ENCODE measurements at places on chromosomes 7 and 10.

GRCh38 chr7:51078653-51079052 is 238.0 kb downstream of the COBL start:
- DNase-seq, result no peak

GRCh38 chr7:20911081-20911480 is 124.4 kb upstream of the SP8 start:
- DNase-seq, result no peak

DNA sequence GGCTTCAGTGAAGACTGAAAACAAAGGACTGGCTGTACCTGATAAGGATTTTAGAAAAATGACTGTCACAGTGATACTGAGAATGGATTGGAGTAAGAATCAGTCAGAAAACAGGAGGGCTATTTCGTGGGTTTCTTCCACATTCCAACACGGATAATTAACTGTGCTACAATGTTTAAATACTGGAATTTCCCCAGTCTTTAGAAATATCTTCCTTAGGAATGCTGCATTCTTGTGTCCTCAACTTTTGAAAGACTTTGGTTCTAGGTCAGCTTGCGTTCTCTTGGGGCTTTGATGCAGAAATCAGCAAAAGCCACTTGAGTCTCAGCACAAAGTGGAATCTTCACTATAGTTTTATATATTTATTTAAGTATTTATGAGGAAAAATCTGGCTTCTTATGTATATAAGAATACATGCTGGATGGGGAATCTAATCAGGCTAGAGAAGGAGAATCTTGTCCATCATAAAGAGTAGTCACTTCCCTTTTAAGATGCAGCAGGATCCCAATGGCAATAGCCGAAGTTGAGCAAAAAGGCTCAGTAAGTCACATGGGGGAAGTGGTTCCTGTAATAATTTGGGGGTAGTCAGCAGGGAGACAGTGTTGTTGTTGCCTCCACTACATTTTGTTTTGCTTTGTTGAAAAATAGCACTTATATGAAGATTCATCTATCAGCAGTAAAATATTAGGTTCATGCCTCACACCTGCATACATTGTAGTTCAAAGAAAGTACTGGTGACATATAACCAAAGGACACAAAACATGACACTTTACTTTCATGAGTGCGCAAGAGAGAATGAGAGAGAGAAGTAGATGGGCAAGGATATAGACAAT is 86.0 kb downstream of the CH25H start:
- DNase-seq, result no peak

DNA sequence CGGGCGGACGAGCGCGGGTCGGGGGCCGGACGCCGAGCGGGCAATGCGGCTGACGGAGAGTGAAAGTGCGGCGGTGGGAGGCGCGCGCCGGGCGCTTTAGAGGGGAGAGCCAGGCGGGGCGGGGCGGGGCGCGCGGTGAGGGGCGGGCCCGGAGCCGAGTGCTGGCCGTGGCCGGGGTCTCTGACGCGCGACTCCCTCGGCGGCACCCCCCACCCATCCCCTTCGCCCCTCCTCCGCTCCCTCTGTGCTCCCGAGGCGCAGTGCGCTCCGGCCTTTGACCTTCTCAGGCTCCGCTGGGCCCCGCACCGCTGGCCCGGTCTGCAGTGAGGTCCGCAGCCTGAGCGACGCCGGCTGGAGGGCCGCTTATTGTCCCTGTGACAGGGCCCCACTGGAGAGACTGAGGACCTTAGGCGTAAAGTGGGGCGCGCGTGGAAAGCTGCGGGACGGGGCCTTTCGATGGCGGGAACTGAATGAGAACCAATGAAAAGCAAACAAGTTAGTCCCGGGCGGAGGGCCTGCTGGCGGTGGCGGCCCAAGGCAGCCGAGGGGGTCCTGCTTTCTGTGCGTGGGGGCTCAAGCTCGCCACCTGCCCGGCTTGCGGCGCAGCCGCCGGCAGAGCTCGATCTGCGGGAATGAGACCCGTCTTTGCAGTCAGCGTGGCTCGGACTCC is at the start of gene CXCL12:
TSS of gene CXCL12 (minus strand) at position 72 of the 670 bp plus-strand sequence. CDS start 92 bp downstream, outside the sequence.
- DNase-seq, result no peak

DNA sequence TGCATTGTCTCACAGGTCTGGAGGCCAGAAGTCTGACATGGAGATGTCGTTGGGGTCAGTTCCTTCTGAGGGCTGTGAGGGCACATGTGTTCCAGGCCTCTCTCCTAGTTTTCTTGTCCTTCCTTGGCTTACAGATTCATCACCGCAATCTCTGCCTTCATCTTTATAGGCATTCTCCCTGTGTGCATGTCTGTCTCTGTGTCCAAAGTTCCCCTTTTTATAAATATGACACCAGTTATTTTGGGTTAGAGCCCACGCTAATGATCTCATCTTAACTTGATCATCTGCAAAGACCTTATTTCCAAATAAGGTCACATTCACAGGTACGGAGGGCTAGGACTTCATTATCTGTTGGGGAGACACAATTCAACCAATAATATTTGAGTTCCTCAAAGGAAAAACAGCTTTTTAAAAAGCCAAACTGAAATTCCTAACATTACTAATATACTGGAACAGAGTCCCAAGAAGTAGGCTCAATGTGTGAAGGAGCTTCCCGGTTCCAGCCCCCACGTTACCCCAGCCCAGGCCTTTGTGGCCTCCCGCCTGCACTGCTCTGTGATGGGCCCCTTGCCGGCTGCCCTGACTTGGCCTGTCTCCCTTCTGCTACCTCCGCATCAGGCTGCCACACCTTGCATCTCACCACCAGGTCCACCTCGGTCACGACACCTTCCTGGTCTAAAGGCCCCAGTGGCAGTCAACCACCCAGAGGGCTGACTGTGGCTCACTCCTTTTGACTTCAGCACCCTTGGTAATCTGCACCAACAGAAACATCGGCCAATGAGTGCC is 142.7 kb downstream of the KCNMA1 start:
- DNase-seq, result no peak

DNA sequence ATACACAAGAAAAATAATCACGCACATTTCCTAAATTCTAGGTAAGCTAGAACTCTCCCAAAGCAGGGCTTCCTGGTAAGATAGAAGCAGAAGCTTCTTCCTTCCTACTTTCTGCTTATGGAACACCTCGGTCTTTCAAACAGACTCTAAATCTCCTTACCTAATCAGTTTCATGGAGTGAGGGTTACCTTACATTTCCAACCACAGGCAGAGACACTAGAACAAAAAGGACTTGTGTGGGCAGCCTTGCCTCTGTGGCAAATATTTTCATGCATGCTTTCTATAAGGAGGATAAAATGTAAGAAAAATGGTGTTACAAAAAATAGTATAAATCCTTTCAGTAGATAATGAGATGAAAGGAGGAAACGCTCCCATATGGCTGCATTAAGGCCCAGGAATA is 386.3 kb upstream of the SMIM30 start:
- DNase-seq, result no peak

- DNase-seq, result no peak
These were observed 38.2 kb downstream of the MKLN1 start for GRCh38 chr7:131365838-131366237.

DNA sequence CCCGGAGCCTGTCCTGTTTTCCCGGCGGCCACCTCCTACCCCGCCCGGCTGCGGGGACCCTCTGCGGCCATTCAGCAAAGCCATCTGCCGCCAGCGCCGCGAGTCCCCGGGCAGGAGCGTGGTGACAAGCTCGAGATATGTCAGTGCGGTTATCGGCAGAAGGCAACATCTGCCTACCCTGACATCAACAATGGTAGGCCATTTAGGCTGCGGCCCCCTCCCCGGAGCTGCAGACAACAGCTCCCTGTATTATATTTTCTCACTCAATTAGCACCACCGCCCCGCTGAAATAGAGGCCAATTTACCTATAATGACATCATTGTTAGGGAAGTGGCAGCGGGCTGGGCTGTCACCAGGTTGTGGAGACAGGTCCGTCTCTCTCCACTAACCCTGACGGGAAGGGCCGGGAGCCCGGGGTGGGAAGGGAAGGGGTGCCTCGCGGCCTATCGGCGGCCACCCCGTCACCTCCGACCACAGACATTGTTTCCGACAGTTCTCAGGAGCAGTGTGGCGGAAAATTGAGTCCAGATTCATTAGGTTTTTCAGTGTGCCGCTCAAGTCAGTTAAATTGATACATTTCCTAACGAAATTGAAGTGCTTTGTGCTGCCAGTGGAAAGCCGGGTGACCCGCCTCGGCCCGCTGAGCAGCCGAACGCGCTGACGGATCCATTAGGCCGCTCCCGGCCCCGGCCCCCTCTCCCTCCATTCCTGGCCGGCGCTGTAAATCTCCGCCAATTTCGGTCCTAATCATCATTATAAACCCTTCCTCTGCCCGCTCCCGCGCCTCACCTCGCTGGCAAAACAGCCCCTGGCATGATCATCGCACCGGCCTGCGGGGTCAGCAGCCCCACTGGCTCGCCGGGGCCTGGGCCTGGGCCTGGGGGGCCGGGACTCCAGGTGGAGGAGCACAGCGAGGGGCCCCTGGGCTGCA is 43.0 kb downstream of the UNCX start:
- no peak for DNase-seq

- no peak for DNase-seq
These were observed 723.5 kb downstream of the GRM8 start for GRCh38 chr7:126529254-126529653.

GRCh38 chr7:158103378-158103777 is 484.2 kb downstream of the PTPRN2 start:
- no peak for DNase-seq

DNA sequence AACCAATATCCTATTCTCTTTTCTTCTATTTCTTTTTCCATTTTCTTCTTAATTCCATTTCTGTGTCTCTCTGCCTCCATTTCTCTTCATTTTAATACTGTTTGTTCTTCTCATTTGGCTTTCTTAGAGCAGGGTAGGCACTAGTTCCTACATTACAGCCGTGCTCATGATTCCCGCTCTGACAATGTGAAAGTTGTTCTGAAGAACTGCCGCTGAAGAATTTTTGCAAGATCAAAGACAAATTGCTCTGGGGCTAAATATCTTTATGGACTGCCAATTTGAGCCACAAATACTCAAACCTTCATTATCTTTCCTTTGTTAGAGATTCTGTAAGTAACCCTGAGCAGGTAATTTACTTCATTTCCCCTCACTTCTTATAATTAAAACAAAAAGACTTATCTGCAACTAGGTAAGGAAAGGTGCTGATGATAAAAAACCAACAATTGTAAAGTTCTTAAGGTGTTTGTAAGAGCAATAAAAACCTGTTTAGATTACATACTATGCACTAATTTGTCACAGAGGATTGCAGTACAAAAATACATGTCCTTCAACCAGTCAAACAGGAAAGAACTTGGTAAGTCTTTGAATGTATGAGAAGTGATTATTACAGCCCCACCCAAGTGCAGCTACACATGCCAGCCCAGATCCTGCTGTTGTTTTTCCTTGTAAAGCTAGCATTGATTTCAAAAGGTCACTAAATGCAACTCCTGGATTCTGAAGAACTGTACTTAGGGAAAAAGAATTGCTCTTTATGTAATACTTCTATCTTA is 127.5 kb downstream of the COL28A1 start:
- DNase-seq, result no peak

GRCh38 chr7:115227473-115228235 is 305.8 kb downstream of the MDFIC start:
- no peak for DNase-seq

DNA sequence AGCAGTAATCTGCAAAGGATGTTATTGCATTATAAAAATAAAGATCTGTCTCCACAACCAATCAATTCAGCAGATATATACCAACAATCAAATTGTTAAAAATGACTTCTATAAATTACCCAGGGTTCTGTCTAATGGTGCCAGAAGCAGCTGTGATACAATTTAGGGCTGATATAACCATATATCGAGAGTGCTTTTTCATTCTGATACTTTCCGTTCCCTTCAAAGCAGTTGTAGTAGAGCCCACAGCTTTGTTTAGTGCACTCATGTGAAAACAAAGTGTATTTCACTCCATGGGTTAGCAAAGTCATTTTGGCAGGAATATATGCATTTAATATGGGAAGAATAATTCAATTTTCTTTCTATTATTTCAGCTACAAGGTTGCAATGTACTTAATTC is 83.1 kb upstream of the CHCHD3 start:
- DNase-seq, result no peak

DNA sequence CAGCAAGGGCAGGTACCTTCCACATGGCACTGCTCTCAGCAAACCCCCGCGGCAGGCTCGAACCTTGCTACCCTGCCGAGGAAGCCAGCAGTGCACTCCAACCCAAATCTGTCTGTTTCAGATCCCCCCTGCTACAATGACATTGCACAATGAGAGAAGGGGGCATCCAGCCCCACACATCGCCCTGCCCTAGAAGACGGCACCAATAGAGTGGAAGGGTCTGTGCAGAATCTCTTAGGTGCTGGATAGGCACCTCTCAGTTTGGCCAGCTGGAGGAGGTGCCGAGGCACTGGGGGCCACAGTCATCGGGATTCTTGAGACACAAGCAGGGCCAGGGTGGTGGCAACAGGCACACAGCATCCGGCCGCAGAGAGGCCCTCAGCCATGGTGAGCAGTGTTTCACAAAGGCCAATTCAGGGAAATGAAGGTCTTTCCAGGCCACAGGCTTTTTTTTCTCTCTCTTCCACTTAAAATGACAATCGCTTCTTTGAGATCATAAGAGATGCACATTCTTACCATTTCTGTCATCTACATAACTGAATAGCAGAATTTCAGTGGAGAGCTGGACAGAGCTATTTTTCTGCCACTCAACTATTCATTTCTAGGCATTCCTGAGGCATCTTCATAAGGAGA is 281.3 kb downstream of the TNS3 start:
- no peak for DNase-seq

DNA sequence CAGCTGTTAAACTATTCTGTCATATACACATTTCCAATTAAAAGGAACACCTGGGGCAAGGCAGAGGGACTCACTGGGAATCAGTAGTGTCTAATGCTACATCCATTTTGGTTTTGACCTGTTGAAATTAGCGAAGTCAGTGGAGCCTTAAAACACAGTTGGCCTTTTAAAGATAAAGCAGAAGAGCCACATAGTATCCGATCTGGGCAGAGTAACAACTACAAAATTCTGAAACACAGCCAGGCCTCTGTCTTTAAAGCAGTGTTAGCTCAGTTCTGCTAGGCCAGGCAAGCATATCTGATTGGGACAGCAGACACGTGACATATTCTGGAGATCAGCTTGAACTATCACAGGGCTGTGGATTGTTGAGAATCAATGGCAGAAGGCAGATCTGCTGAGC is 117.5 kb upstream of the WNT16 start:
- no peak for DNase-seq

DNA sequence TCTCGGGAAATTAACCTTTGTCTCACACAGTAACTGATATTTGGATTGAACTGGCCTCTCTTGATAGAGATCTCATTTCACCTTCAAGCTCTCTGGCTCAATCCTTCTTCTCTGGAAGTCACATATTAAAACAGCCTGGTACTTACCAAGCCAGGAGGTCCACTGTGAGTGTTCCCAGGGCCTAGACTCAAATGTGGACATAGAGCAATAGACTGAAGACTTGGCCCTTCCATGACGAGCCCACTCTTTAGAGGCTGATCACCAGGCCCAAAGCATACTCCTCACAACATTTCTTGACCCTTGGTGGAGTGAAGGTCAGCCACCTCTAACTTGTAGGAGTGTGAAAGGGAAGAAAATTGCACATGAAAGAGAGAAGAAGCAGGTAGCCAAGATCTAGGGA is 38.5 kb downstream of the COL1A2 start:
- no peak for DNase-seq

GRCh38 chr7:3066506-3066905 is 22.8 kb upstream of the CARD11 start:
- no peak for DNase-seq

Data from SW 1271 (cell line).